WTC11 (cell line): ENCODE measurements at places on chromosomes 5 and 9.

GRCh38 chr9:81656004-81656403 lies 33.3 kb downstream of the TLE1 start:
- no peak overlapping the region for H3K4me3 ChIP-seq
- no peak for DNase-seq
- H3K36me3 ChIP-seq, result peaks cover 36% of the 10 kb centered on the region
- H3K27ac ChIP-seq, result peak overlapping the region; percentile 59; the same call in 1 of the 2 replicates
- H3K27me3 ChIP-seq, result no peaks in the 10 kb centered on the region
- H3K4me1 ChIP-seq, result peaks cover 76% of the 10 kb centered on the region

DNA sequence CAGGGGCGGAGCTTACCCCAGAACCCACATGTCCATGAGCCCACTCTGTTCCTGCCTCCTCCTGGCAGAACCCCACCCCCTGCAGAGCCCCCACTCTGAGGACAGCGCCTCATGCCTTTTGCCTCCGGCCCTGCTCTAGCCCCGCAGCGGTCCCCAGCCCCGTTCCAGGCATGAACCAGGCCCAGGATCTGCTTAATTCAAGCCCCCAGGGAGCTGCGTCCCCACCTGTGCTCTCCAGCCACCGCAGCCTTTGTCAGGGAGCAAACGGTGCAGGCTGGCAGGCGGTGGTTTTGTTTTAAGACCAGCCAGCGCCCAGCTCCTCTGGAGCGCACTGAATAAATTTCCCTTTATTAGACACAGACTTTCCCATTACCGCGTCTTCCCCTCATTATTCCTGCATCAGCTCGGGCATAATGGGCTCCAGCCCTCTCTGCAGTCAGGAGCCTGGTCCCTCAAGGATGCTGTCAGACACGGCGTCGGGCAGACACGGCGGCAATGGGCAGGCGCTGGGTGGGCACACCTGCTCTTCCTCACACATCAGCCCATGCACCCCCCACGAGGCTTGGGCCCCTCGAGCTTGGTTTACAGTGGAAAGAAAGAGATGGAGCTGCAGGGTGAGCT lies 137.6 kb downstream of the OLFM1 start:
- H3K4me1 ChIP-seq, result peaks cover 28% of the 10 kb centered on the region
- no peak overlapping the region for H3K27ac ChIP-seq
- no peak overlapping the region for H3K4me3 ChIP-seq
- DNase-seq, result no peak
- no peaks in the 10 kb centered on the region for H3K27me3 ChIP-seq

GRCh38 chr9:126682928-126683697 lies 69.4 kb downstream of the LMX1B start:
- peaks cover 90% of the 10 kb centered on the region for H3K27me3 ChIP-seq
- H3K36me3 ChIP-seq, result no peaks in the 10 kb centered on the region
- H3K4me1 ChIP-seq, result peaks cover 42% of the 10 kb centered on the region
- no peak for DNase-seq

DNA sequence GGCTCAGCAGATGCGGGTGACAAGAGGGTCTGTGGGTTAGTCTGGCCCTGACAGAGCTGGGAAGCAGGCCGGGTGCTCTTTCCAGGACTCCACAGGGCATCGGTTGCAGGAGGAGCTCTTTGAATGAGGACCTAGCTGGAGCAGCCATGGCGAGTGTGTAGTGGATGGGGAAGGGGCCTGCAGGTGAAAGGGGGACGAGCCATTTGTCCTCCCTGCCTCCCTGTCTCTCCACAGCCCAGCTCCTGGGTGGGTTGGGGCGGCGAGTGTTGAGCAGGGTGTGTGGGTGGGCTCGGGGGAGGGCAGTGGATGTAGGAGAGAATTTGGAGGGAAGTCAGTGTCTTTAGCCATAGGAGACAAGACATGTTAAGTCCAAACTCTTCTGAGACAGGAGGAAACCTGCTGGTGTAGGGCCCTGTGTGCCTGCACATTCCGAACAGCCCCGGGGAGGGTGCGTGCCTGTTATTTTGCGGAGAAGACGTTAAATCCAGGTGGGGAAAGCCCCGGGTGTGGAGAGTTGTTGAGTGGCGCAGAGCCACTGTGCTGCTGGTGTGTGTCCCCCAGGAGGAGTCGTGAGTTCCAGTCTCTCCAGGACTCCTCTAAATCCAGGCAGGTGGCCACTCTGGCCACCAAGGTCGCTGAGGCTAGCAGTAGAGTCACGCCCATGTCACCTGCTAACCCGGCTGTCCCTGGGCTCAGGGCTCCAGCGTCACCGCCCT lies 73.6 kb downstream of the PSMB7 start:
- H3K36me3 ChIP-seq, result peaks cover 18% of the 10 kb centered on the region
- DNase-seq, result no peak
- no peaks in the 10 kb centered on the region for H3K27me3 ChIP-seq
- no peak overlapping the region for H3K4me3 ChIP-seq

DNA sequence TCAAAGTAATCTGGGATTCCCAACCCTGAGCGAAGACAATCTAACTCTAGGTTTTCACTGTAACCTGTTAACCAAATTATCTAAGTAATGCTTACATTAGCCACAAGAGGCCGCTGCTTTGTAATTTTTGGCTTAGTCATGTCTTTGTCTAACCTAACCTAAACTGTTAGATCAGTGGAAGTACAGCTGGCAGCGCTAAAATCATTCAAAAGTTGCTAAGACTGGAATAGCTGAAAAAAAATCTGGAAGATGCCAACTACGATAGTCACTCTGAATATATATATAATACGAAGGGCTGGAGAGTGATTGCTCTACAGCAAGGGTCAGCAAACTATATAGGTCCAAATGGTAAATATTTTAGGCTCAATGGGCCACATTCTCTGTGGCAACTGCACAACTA lies 60.2 kb downstream of the FBXO38 start:
- DNase-seq, result peak; percentile 18
- H3K36me3 ChIP-seq, result peaks cover 23% of the 10 kb centered on the region
- H3K4me3 ChIP-seq, result no peak overlapping the region
- no peak overlapping the region for H3K27ac ChIP-seq

- H3K4me1 ChIP-seq, result peaks cover 25% of the 10 kb centered on the region
- H3K4me3 ChIP-seq, result no peak overlapping the region
- no peaks in the 10 kb centered on the region for H3K36me3 ChIP-seq
- DNase-seq, result no peak
- H3K27me3 ChIP-seq, result no peaks in the 10 kb centered on the region
These were observed 271.2 kb downstream of the SLIT3 start for GRCh38 chr5:169029661-169030274.

DNA sequence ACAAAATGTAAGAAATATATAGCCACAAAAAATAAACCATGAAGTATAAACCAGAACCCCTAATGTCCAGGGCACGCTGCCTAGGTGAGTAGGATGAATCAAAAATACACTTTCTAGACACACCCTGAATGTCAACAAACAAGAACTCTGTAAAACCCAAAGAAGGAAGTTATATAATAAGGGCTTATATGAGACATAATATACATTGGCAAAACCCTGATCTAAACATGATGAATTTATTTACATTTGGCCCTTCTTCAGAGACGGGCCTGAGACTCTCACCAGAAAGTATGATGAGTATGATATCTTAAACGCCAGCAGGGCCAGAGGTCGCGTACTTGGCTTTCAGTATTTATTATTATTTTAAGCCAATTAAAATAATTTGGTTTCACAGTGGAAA lies 125.1 kb upstream of the FST start:
- no peak overlapping the region for H3K27ac ChIP-seq
- H3K4me3 ChIP-seq, result no peak overlapping the region
- H3K36me3 ChIP-seq, result no peaks in the 10 kb centered on the region
- H3K27me3 ChIP-seq, result no peaks in the 10 kb centered on the region; the same call in 1 of the 2 replicates
- H3K4me1 ChIP-seq, result peaks cover 17% of the 10 kb centered on the region

- H3K4me3 ChIP-seq, result no peak overlapping the region
- DNase-seq, result no peak
- H3K27me3 ChIP-seq, result no peaks in the 10 kb centered on the region; the same call in 1 of the 2 replicates
These were observed 73.3 kb upstream of the HMHB1 start for GRCh38 chr5:143738417-143739401.

DNA sequence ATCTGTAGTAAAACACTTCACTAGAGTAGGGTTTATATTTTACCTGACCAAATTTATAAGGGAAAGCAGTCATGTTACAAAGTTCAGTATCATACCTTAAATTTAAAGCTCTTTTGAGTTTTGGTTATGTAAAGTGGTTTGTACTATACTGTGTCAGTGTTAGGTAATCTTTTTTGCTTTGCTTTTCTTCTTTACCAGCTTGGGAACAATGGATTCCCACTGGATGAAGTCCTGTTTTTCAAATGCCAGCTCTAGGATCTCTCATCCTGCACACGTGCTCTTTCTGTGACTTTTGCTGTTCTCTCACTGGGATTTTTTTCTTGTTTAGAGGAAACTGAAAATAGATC lies 15.9 kb downstream of the CYSTM1 start:
- H3K36me3 ChIP-seq, result no peaks in the 10 kb centered on the region; the same call in 1 of the 2 replicates
- no peak overlapping the region for H3K27ac ChIP-seq
- peaks cover 27% of the 10 kb centered on the region for H3K4me1 ChIP-seq

DNA sequence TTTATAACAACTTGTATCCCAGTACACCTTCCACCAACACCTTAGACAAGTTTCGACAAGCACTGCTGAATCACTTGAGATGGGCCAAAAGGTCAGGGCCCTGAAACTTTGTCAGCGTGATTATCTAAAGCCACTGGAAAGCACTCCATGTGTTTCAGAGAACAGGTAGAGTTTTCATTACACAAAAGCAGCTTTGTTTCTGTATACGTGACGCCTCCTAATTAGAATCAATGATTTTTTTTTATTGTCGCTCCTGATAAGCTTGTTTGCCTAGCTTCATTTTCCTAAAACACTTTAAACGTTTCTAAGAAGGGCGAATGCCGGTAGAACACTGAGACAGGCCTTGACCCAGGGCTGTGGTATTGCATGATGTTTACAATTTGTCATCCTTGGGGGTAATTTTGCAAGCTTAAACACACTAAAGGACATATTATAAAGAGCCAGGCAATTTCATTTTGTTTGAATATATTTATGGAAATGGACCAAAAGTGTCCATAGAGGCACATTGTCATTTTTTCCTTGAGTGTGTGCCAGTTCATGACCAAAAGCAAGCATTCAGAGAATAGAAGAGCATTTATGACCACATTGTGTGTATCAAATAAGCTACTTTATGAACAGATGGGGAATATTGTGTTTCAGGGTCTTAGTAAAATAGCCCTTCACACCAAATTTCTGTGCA lies 193.6 kb downstream of the GLIS3 start:
- no peaks in the 10 kb centered on the region for H3K4me1 ChIP-seq
- DNase-seq, result no peak
- H3K4me3 ChIP-seq, result no peak overlapping the region
- no peaks in the 10 kb centered on the region for H3K36me3 ChIP-seq

DNA sequence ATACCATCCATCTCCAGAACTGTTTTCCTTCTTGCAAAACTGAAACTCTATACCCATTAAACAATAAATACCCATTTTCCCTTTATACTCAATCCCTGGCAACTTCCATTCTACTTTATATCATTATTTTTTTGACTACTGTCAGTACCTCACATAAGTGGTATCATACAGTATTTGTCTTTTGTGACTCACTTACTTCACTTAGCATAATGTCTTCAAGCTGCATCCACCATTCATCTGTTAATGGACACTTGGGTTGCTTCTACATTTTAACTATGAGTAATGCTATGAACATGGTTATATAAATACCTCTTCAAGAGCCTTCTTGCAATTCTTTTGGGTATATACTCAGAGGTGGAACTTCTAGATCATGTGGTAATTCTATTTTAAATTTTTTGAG lies 11.6 kb upstream of the TYRP1 start:
- H3K27me3 ChIP-seq, result no peaks in the 10 kb centered on the region
- no peak overlapping the region for H3K27ac ChIP-seq
- H3K4me3 ChIP-seq, result no peak overlapping the region
- DNase-seq, result no peak

- no peaks in the 10 kb centered on the region for H3K4me1 ChIP-seq
- H3K36me3 ChIP-seq, result no peaks in the 10 kb centered on the region
- no peak overlapping the region for H3K27ac ChIP-seq
- no peak overlapping the region for H3K4me3 ChIP-seq
- H3K27me3 ChIP-seq, result no peaks in the 10 kb centered on the region
These were observed 343.4 kb downstream of the DNAH5 start for GRCh38 chr5:13601112-13601511.

- H3K27ac ChIP-seq, result no peak overlapping the region
- H3K4me1 ChIP-seq, result peaks cover 43% of the 10 kb centered on the region
These were observed 213.7 kb downstream of the FSTL4 start for GRCh38 chr5:133398646-133399101.

DNA sequence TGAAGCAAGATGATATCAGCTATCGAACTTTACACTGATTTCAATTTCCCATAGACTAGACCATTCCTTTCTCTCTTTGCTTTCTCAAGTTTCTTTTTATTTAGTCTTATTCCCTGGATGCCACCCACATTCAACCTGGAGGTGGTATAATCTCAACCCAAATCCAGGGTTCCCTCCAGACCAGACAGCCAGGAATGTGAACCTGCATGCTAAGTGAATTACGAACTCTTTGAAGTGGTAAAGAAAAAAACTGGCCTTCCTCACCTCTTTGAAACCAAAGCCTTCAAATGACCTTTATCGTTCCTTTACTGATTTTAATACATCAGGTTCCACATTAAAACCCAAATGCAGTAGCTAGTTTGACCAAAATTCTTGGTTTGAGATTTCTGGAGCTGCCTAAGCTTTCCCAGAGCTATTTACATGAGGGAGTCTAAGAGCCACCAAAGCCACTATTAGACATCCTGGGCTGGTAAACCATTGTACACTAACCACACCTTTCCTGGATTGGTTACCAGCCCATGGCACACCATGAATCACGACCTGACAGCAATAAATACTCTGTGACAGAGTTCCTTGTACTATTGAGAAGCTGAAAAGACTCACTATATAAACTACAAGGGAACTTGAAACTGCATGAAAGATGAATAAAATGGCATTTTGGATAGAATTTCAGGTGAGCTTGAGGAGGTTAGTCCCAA lies 323.7 kb downstream of the ADAMTS6 start:
- no peak overlapping the region for H3K4me3 ChIP-seq
- H3K27me3 ChIP-seq, result no peaks in the 10 kb centered on the region; the same call in 1 of the 2 replicates
- H3K27ac ChIP-seq, result no peak overlapping the region
- H3K4me1 ChIP-seq, result no peaks in the 10 kb centered on the region

- no peaks in the 10 kb centered on the region for H3K36me3 ChIP-seq
- H3K27ac ChIP-seq, result no peak overlapping the region
- H3K4me1 ChIP-seq, result no peaks in the 10 kb centered on the region
- H3K27me3 ChIP-seq, result peaks cover 7% of the 10 kb centered on the region
- DNase-seq, result no peak
- no peak overlapping the region for H3K4me3 ChIP-seq
These were observed 20.9 kb downstream of the CDHR2 start for GRCh38 chr5:176570044-176570443.

DNA sequence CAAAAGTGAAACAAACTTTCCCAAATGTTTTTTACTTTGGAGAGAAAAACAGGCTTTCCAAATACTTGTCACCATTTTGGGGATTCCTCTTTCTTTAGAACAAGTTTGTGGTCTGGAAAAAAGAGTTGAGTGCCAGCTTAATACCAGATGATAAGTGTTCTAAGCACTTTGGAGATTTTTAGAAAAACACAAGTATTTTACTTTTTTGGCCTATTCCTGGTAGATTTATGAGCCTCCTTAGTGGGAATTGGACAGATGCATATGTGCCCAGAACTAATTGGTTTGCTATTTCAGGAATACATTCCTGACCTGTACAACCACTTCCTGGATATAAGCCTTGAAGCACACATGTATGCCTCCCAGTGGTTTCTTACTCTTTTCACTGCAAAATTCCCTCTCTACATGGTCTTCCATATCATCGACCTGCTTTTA lies 40.5 kb downstream of the GPR21 start:
- H3K27ac ChIP-seq, result peak overlapping the region; percentile 96; the same call in 1 of the 2 replicates
- peaks cover 22% of the 10 kb centered on the region for H3K36me3 ChIP-seq
- no peak for DNase-seq

- no peaks in the 10 kb centered on the region for H3K27me3 ChIP-seq
- H3K36me3 ChIP-seq, result peaks cover 28% of the 10 kb centered on the region
- peaks cover 40% of the 10 kb centered on the region for H3K4me1 ChIP-seq
These were observed 61.3 kb upstream of the RNF38 start for GRCh38 chr9:36461323-36461722.

GRCh38 chr5:59341760-59342159 lies 551.8 kb downstream of the PDE4D start:
- H3K36me3 ChIP-seq, result no peaks in the 10 kb centered on the region
- no peaks in the 10 kb centered on the region for H3K4me1 ChIP-seq
- DNase-seq, result no peak
- H3K4me3 ChIP-seq, result no peak overlapping the region
